Brain (organoid and tissue), 16 donors: ENCODE measurements at places on chromosomes 1 and 21. TPM values are rescaled to one million over a fixed set of nuclear protein-coding genes. Genes with fewer than 3 reads are reported as not detected.

Gene AVPR1B
- polyA plus RNA-seq: 0.70 TPM

Gene PRKAB2
- 6.8 TPM for polyA plus RNA-seq

Gene CLDN14
- not detected for polyA plus RNA-seq

Gene CASZ1
- 6.6 TPM for polyA plus RNA-seq

Gene COA7
- 11.9 TPM for polyA plus RNA-seq

Gene IVL
- polyA plus RNA-seq: not detected

Gene ACP6
- 6.1 TPM for polyA plus RNA-seq

Gene TTLL10
- 1.7 TPM for polyA plus RNA-seq

Gene PRAMEF27
- polyA plus RNA-seq: not detected

Gene ARMH1
- polyA plus RNA-seq: 5.2 TPM

Gene CFHR4
- polyA plus RNA-seq: not detected

Gene GPR37L1
- 32.7 TPM for polyA plus RNA-seq

Gene PLEKHO1
- 84.5 TPM for polyA plus RNA-seq

Gene SH3D21
- polyA plus RNA-seq: 1.6 TPM

Gene FAM229A
- polyA plus RNA-seq: 3.0 TPM

Gene LAD1
- polyA plus RNA-seq: 5.7 TPM

Gene TMEM269
- not detected for polyA plus RNA-seq

Gene DYRK3
- polyA plus RNA-seq: 4.9 TPM
